Omental fat pad (tissue), 4 donors: ENCODE measurements at places on chromosomes 3 and 15.

GRCh38 chr3:44476181-44476611 lies 1.3 kb downstream of the ZNF445 start:
- no peak for DNase-seq

GRCh38 chr15:78364233-78364632 lies 24.1 kb downstream of the CRABP1 start:
- DNase-seq, result no peak

DNA sequence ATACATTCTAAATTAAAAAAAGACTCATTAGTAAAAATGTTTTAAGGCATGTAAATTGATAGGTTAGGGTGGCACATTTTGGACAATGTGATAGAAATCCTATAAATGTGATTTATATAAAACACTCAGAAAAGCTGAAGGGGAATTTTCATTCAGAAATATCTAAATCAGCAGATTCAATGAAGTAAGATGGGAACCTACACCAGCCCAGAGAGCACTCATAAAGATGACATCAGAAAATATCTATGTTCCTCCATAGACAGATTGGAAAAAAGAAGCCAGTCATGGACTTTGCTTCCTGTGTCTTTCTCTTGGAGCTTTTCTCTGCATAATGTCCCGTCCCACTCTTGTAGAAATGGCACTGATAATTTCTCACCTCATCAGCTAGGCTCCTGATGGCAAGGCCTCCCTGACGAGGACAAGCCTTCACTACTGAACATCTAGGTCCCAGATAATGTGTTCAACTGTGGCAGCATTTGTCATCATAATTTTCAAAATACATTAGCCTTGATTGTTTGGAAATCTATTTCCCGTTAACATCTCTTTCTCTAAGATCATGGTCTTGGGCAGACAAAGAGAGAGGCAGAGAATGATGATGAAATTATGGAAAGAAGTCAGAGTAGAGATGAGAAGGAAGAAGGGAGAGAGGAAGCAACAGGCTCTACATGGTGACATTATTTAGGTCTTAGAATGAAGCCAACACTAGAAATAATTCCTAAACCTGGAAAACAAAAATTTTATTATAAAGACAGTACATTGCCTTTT lies 354.4 kb downstream of the NTRK3 start:
- no peak for DNase-seq

- no peak for DNase-seq
Measured at GRCh38 chr15:34076785-34077184, 24.9 kb downstream of the EMC7 start.

GRCh38 chr15:69299943-69300588 lies 1.4 kb downstream of the PAQR5 start:
- DNase-seq, result no peak

GRCh38 chr3:96267577-96267976 lies 546.8 kb upstream of the EPHA6 start:
- DNase-seq, result no peak

- DNase-seq, result peak; percentile 6
Measured at GRCh38 chr15:68560501-68561113, 18.2 kb upstream of the CORO2B start.

GRCh38 chr3:171323938-171324536 lies 136.2 kb downstream of the TNIK start:
- DNase-seq, result no peak

DNA sequence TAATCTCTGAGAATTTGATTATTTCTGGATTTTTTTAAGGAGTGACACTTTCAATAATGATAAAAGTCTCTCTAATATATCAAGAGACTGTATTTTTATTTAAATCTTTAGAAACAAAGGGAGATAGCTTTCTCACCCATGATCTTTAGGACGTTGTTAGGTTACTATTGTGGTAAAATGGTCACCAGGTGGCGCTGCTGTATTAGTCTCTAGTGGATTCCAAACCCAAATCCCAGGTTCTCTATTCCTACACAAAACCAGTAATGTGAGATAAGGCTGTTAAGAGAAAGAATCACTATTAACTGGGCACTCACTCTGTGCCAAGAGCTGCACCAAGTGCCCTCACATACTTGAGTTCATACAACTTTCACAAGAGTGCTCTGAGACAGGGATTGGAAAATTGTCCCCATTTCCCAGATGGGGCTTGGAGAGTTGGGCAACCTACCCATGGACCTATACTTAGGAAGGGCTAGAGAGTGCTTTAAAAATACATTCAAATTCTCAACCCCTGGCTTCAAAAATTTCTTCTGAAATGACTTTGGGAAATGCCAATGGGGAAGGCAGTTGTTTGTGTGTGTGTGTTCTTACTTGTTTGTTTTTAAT lies 593.4 kb upstream of the TGFBR2 start:
- DNase-seq, result peak; percentile 90

- DNase-seq, result no peak
Measured at GRCh38 chr3:195137638-195138588, 133.0 kb downstream of the XXYLT1 start.

GRCh38 chr3:58062472-58062871 lies 54.2 kb downstream of the FLNB start:
- DNase-seq, result no peak

DNA sequence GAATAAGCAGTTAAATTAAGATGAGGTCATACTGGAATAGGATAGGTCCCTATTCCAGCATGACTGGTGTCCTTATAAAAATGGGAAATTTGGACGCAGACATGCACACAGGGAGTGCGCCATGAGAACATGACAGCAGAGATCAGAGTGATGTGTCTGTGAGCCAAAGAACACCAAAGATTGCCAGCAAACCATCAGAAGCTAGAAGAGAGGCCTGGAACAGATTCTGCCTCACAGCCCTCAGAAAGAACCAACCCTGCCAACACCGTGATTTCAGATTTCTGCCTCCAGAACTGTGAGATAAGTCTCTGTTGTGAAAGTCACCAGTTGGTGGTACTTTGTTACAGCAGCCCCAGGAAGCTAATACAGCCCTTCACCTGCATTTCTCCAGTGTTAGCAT lies 34.7 kb downstream of the EPHB1 start:
- no peak for DNase-seq

DNA sequence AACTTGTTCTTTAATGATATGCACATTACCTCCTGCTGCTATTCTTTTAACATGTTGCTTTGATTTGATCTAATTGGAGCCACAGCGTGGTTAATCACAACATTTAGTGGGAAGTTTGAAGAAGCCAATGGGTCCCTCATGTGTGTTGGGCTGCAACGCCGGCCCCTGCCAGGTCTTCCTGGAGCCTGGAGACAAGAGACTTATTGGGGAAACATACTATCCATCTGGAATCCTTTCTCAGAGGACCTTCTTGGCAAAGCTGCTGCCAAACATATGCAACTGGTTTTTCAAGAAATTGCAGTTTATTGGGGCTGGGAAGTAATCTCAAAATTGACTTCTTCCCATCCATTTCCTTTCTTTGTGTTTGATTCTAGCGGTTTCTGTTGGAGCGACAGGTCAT lies 396.3 kb upstream of the PROK2 start:
- DNase-seq, result no peak

- DNase-seq, result no peak
Measured at GRCh38 chr15:63023351-63023945, 19.1 kb upstream of the TPM1 start.

GRCh38 chr3:133412183-133413132 lies 12.6 kb downstream of the BFSP2 start:
- DNase-seq, result no peak

DNA sequence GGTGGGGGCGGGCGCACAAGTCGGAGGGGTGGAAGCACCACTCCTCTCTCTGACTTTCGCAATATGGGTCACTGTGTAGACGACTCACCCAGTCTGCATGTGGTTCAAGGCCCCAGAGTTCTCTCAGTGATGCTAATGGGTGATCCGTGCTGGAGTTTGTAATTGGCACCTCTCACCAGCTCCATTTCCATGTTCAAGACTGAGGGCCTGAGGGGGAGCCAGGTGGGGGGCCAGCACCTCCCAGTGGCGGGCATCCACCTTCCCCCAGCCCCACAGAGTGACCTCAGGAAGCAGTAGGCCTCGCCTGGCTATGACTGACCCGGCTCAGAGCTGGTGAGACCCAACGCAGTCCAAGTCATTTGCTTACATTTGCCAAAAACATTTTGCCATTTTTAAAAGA lies 230.0 kb upstream of the ST8SIA2 start:
- DNase-seq, result no peak

- DNase-seq, result no peak
Measured at GRCh38 chr3:189393598-189393997, 221.8 kb downstream of the TPRG1 start.

DNA sequence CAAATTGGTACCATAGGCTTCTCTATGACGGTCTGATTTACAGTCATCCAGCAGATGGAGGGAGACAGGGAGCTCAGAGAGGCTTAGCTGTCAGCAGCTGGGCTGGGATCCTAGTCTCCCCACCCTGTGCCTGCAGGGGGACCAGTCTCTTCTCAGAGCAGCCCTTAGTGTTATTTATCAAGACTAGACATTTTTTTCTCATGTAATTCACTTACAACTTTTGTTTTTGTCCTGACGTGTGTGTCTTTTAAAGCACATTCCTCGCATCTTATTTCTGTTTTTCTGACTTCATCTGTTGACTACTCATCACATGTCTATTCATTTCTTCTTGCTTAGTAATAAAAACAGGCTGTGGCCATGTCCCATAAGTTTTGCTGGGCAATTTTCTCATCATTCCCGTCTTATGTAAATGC lies 116.1 kb downstream of the KLF13 start:
- no peak for DNase-seq

DNA sequence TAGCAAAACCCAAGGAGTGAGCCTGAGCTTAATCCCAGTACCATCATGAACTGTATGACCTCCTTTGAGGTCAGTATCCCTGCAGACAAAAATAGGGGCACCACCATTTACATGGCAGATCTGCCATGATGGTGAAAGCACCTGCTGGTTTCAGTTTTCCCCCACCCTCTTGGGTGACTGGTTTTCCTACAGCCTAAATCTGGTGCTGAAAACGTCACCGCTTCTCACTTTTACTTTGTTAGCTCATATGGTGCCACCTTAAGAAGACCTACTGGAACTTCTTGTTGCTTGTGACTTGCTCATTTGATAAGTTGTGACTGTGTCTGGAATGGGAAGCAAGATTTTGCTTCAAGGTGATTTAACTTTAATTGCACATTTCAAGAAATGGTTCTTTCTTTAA lies 5.1 kb downstream of the PPP1R2 start:
- DNase-seq, result no peak

DNA sequence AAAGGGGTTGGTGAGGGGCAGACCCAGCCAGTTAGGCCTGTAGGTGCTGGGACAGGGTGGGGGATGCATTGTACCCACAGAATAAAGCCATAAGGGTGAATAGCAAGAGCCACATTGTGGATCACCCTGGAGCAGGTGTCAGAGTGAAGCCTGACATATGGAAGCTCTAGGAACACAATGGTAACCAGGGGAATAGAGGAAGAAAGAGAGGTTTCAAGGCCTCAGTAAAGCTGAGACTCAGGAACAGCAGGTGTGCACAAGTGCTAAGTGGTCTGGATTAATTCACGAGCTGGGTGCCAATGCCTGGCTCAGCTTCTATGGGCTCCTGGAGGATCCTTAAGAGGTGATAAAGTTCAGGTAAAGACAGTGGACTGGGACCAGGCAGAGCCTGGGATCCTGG lies 323.7 kb upstream of the CTNNB1 start:
- no peak for DNase-seq

DNA sequence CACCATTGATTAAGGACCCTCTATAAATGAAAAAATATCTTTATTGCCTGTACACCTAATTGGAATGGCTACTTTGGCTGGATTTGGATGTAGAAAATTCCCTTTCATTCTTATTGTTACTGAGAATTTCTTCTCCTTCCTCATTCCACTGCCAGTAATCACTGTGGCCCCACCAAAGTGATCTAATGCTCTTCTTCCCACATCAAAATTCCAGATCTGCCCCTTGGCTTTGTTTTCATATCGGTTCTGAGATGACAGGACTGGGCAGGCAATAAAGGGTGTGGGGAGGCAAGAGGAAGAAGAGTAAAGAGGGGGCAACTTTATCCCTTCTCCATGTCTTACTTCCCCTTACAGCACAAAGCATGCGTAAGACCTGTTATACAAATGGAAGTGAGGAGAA lies 2.1 kb downstream of the ANKUB1 start:
- no peak for DNase-seq

GRCh38 chr3:60720736-60721135 lies 530.5 kb downstream of the FHIT start:
- no peak for DNase-seq

GRCh38 chr3:129025108-129025507 lies 24.0 kb downstream of the EFCC1 start:
- no peak for DNase-seq

DNA sequence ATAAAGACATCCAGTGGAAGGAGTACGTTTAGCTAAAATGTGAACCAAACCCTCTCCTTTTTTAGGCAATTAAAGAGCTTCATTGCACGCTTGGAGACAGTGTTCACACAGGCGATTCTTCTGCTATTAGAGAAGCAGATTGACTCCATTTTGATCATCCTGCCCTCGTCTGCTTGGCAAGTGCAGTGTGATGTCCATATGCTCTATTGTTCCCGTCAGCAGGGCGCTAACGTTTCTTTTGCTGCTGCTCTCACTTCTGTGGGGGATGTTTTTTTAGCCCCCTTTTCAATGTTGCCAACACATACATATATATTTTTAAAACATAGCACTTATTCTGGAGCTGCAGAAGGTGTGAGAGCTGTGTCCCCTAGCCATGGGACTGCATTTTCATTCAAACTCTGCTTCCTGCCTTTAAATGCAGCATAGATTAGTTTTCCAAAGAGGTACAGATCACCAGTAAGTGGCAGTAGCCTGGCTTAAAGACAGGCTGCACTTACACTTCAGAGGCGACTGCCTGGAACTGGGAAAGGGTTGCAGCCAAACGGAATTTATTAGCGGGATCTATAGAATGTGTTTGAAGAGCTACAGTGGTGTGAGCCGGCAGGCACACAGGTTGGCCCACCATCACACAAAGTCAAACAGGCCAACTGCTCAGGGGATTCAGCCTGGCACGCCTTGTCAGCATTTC lies 292.6 kb upstream of the DPH6 start:
- no peak for DNase-seq

- DNase-seq, result no peak
Measured at GRCh38 chr3:164278550-164278949, 799.7 kb downstream of the SI start.
